ENCODE measurements at places on chromosomes 12 and 14.

GRCh38 chr12:90859591-90859990 lies 95.4 kb downstream of the CCER1 start:
- DNase-seq: no peak

DNA sequence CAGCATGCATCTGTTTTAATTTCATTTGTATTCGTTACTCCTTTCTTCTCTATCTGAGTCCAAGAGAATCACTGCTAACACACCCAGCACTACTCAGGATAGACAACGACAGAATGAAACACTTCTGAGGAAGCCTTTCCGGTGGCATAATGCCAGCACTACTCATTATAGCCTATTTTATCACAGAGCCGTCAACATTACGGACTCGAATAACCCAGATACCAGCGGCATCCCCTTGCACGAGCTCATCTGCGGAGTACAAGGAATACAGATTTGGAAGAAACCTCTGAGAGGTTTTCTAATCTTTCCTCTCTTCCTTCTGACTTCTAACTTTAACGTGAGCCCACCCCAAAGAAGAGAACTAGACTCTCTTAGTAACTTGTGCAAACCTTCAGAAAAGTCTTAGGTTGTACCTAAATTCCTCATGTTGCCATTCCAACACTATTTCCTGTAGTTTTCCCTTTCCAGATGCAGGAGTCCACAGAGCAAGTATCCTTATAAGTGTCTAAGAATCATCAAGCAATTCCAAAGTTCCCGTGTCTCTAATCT lies 248.1 kb downstream of the APAF1 start:
- DNase-seq: no peak

DNA sequence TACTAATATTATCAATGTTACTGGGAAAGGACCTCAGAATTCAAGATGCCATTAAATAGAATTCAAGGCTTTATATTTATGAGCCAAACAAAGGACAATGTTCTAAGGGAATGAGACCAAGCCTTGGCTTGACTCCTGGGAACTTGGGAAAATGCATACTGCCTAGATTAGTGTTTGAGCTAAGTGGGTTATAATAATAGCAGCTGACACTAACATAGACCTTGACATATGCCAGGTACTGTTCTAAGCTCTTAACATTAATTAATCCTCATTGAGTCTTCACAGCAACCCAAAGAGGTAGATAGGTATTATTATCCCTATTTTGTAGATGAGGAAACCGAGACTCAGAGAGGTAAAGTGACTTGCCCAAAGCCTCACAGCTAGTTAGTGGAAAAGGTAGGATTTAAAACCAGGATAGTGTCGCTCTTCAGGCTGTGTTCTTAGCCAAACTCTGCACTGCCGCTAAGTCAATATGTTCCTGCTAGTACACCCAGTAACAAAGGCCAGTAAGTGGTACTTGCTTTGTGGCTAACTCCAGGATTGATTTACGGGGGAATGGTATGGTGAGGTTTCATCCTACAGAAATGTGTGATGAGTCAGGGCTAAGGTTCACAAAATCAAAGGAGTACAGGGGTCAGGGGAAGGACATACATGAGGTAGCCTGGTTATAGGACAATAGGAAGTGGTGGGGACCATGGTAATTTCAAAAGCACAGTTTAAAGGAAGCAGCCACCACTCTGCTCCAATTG lies 35.8 kb upstream of the PRKAB1 start:
- no peak for DNase-seq

DNA sequence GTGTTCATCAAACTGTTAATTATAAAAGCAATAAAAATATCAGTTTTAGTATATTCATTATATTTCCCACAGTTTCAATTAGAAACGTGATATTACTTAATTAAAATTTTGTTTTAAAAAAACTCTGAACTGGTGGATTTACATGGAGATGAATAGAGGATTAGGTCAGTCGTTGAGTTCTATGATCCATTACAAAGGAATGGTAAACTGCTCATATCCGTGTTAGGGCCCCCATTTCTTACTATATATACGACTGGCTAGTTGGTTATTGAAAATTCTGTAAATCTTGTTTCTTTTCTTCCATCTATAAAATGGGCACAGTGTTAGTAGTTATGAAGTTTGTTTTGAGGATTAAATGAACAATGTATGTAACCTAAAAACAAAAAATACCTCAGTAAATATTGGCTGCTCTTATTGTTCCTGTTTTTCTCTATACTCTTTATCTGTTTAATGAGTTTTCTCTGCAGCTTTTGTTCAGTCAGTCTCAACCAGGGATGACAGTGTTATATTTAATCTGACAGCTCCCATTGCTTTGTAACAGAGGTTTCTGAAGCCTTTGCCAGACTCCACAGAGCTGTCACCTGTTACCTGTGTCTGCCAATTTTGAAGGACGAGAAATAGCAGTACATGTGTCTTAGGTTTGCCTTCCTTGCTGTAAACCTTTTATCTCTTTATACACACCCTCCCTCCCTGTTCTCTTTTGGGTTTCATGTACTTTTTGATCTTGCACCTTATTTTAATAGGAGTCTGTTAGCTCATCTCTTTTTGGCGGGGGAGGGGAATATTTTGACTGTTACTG lies 41.5 kb downstream of the FRS2 start:
- DNase-seq: no peak

DNA sequence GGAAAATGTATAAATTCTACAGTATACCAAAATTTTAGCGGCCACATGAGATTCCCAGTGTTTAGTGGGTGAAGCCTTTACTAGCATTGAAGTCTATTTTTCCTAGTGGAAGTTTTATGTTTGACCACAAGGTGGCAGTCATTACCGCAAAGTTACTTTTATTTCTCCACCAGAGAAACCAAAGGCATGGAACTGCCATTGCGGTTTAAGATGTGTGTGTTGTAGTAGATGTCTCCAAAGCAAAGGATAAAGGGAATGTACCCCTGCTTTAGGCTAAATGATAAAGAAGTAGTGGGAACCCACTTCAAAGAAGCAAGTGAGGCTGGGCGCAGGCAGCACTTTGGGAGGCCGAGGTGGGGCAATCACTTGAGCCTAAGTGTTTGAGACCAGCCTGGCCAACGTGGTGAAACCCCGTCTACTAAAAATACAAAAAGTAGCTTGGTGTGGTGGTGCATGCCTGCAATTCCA lies 140.5 kb downstream of the PRKCH start:
- no peak for DNase-seq

DNA sequence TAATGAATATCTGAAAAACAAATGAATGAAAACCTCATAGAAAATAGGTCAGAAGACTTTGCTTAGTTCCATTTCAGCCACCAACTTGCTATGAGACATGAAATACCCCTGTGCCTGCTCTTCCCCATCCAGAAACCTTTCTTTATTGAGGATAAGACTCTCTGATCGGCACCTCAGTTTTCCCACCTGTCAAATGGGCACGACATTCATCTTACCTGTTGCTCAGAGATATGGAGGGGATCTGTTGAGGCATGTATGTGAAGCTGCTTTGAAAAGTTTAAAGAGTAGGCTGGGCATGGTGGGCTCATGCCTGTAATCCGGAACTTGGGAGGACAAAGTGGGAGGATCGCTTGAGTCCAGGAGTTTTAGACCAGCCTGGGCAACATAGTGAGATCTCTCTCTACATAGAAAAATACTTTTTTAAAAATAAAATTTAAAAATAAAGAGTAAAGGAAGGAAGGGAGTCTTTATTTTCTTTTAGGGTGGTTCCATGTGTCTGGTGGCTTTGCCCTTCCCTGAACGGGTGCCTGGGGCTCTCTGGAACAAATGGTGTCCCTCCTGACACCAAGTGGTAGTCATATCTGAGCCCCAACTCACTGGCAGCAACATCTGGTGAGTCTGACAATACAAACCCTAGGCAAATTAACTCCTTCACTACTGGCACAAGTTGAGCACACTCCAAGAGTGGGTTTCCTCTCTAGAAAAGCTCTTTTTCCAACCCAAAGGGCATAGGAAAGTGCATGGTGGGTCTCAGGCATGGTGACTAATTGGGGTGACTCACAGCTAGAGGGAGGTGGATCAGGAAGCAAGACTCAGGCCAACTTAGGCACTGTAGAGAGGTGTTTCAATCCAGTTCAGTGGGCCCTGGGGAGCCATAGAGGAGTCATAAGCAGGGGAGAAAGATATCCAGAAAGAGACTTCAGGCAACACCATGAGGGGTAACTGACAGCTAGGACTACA lies 42.1 kb downstream of the MAP1LC3B2 start:
- DNase-seq: no peak

DNA sequence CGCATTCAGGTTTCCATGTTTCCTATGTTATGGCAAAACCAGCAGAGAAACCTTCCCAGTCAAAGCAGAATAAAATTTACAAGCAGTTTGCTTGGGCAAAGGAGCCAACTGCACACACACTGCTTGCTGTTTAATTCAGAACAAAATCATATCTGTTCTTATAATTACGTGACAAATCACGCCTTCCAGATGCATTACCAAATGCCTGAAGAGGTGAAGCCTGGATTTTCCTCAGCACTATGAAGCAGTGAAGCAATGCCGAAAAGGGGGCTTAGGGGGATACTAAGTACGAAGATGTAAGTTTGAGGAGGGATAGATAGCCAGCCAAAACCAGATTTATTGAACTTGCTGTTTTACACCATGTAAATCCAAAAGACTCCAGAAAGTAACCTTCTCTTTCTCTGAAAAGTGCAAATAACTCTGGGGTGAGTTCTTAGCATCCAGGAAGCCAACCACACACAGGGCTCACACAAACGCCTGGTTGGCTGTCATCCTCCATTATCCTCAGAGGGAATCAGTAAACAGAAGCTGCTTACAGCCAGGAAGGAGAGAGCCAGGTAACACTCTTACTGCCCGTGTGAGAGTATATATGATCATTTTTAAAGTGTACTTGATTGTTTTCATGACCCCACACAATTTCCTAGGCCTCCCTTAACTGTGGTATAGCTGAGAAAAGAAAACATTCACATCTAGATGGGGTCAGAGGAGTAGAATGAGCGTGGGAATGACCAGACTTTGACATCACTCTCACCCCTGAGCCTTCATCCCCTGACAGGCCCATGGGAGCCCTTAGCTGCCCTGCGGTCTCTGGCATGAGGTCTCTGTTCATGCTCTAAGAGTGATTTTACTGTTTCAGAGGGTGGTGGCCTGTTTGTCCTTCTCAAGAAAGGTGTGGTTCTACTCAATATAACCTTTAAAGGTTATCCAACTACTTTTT lies 442.5 kb downstream of the EGLN3 start:
- no peak for DNase-seq

GRCh38 chr12:82919388-82920054 lies 232.8 kb downstream of the TMTC2 start:
- no peak for DNase-seq

GRCh38 chr14:44778604-44779003 lies 183.1 kb downstream of the KLHL28 start:
- DNase-seq: no peak

DNA sequence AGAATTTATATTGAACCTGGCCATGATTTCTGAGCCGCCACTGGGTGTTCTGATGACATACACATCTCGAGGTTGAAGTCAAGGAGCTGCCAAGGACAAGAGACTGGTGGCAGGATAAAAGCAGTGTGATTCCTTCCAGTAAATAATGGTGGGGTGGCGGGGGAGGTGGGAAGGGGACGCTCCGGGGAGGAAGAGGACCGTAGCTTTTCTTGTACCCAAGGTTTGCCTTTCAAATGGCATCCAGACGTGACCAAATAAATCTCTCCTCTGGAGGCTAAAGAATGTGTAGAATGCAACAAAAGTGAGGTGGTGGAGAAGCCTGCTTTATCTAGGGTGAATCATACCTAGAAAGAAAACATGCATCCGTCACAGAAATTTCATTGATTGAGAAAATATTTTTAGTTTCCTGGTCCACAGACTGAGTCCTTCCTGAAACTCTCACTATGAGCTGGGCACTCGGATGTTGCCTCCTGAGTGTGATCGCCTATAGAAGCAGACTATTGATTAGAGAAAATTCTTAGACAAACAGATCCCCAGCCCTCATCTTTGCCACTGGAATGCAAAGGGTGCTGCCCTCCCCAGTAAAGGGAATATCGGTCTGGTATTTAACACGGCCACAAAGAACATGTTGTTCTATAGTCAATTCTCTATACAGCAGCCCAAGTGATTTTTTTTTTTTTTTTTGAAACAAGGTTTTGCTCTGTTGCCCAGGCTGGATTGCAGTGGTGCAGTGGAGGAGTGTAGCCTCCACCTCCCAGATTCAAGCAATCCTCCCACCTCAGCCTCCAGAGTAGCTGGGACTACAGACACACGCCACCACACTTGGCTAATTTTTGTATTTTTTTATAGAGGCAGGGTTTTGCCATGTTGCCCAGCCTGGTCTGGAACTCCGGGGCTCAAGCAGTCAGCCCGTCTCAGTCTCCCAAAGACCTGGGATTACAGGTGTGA lies 112.1 kb downstream of the DPF3 start:
- DNase-seq: no peak

DNA sequence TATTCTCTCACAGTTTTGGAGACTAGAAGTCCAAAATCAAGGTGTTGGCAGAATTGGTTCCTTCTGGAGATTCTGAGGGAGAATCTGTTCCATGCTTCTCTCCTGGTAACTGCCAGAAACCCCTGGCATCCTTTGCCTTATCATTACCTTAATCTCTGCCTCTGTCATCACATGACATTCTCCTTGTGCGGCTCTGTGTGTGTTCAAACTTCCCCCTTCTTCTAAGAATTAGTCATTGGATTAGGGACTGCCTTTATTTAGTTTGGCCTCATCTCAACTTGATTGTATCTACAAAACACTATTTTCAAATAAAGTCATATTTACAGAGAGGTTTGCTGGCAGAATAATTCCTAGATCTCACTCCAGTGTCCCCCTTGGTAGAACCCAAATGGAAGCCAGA lies 68.9 kb downstream of the ZNF641 start:
- DNase-seq: no peak

GRCh38 chr12:69821456-69822159 lies 3.4 kb upstream of the MYRFL start:
- no peak for DNase-seq

DNA sequence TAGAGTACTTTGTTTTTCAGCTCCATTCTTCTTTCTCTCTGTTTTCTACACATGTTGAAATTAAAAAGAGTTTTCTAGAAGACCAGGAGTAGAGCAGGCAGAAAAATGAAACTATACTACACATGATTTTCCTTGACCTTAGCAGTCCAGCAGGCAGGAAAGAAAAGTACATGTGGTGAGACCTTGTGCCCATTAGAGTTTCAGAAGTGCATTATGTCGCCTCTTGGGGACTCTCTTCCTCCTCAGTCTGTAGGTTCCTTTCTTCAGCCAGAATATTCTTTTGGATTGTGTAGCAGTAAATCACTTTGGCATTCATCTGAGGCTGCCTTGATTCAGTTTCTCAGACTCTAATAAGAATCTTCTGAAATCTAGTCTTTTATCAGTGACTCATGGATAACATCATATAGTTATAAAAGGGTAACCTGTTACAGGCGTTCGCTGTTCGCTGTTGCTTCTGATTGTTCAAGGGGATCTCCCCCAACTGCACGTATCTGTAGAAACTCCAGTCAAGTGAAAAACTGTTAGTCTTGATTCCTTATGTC lies 161.8 kb downstream of the ANO4 start:
- DNase-seq: no peak

- DNase-seq: no peak
These were observed 57.4 kb downstream of the FOXN3 start for GRCh38 chr14:89359477-89360222.

GRCh38 chr12:7099290-7099996 lies 7.2 kb upstream of the C1R start:
- DNase-seq: no peak

- no peak for DNase-seq
These were observed 51.7 kb upstream of the FERMT2 start for GRCh38 chr14:53002576-53002975.
